SIG-M5 (cell line): ENCODE measurements at places on chromosomes 16 and 17.

- no peak for DNase-seq
Measured at GRCh38 chr16:19885451-19886072, 914 bp upstream of the GPRC5B start.

DNA sequence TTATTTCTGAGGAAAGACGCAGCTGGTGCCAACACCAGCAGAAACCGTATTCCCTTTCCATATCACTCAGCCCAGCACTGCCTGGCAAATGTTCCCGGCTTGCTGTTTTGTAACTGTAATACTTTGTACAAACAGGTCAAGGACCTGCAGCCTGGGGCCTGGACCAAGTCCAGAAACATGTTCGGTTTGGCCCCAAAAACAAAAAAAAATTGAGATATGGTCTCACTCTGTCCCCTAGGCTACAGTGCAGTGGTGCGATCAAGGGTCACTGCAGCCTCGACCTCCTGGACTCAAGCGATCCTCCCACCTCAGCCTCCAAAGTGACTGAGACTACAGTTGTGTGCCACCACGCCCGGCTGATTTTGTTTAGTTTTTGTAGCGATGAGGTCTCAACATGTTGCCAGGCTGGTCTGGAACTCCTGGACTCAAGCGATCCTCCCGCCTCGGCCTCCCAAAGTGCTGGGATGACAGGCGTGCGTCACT is 1.2 kb downstream of the HAGH start:
- no peak for DNase-seq

- DNase-seq: no peak
Measured at GRCh38 chr17:44655983-44656710, at the start of gene MEIOC. Gene MEIOC, plus strand, starts transcription at chr17:44656468. Its CDS starts 146 bp downstream, at chr17:44656614.

DNA sequence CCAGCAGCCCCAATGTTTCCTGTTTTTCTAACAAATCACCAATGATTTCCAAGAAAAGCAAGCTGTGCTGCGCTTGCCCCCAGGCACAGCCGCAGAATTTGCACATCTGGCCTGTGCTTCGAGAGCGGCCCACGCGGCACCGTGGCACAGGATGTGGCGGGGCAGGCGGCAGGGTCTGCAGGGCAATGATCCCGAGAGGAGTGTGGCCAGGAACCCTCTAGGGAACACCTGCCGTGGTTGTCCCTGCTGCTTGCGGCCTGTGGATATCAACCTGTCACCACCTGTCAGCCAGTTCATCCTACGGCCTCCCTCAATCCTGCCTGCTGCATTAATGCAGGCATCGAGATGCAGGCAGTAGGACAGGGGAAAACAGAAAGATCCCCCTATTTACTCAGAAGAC is 24.0 kb downstream of the PIK3R5 start:
- no peak for DNase-seq

- no peak for DNase-seq
Measured at GRCh38 chr17:33028778-33029177, 37.1 kb downstream of the SPACA3 start.

DNA sequence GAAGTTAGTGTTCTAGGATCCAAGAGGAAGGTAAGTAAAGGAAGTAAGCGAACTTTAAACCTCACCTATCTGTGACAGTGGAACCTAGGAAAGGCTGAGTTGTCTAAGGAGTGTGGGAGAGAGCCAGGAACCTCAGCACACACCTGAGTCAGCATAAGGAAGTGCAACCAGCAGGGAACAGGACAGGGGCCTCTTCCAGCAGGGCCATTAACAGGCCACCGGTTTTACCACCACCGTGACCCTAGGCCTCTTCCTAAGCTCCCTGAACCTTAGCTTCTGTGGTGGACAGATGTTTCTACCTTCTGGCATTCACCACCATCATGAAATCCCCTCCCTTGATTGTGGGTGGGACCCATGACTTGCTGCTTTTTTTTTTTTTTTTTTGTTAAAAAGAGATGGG is 26.7 kb upstream of the GPATCH8 start:
- no peak for DNase-seq

- DNase-seq: no peak
Measured at GRCh38 chr17:43176119-43176570, 5.1 kb downstream of the NBR1 start.

GRCh38 chr16:75263963-75264445 is 12.6 kb upstream of the BCAR1 start:
- no peak for DNase-seq

GRCh38 chr16:10750793-10751192 is 7.2 kb downstream of the NUBP1 start:
- DNase-seq: no peak

- DNase-seq: no peak
Measured at GRCh38 chr17:27751166-27751565, 49.2 kb downstream of the NOS2 start.

GRCh38 chr17:1120596-1121441 is 59.0 kb downstream of the ABR start:
- no peak for DNase-seq

- no peak for DNase-seq
Measured at GRCh38 chr16:17474037-17474436, 3.3 kb upstream of the XYLT1 start.

DNA sequence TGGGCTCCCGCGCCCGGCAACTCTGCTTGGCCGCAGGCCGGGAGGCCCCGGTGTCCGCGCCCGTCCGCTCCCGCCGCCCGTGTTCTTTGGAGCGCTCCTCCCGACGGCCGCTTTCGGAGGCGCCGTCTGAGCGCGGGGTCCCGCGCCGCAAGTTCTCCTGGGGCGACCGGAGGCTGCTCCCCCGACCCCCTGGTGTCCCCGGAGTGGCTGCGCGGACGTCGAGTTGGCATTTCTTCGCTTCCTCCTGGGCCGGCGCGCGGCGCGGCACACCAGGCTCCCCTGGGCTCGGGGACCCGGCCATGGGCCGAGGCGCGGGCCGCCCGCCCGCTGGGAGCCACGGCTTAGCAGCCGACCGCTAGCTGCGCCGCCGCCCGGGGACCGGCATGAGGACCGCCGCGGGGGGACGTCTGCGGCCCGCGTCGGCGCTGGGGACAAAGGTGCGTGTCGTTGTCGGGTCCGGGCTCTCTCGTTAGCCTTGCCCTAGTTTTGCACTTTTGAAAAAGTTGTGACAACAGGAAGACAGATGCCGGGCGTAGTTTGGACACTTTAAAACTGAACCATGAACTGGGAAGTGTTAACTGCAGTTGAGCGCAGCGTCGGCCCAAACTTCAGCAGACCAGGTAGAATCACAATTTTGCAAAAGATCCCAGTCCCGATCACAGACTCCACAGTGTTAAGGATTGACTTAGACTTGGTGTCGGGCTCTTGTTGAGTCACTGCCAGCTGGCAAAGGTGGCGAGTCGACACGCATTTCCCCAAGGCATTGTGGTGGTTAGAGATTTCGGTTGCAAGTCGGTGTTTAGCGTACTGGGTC is 700 bp downstream of the UBN1 start:
- DNase-seq: no peak
